ENCODE measurements at places on chromosomes 4 and X.

DNA sequence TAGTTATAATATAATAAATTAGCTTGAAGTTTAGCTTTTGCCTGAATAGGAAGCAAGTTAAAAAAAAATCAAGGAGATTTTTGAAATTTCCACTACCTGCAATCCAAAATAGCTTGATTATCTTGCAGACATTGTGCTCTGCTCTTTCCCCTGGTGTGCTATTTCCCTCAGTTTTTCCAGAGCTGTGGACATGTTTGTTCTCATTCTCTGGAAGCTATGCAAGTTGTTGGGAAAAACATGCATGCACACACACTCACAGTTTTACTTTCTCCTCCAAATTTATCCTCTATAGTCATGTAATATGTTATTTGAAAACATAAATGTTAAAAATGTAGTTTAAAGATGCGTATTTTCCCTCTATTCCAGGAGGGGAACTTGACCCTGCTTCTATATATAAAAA lies 225.8 kb upstream of the ARSJ start:
- DNase-seq, result no peak

GRCh38 chr4:108889696-108890483 lies 127.0 kb upstream of the ETNPPL start:
- DNase-seq, result no peak

- no peak for DNase-seq
Measured at GRCh38 chr4:53601251-53601764, 10.0 kb upstream of the LNX1 start.

GRCh38 chrX:129144172-129145038 lies 378.9 kb downstream of the SMARCA1 start:
- peak; percentile 16 for DNase-seq

DNA sequence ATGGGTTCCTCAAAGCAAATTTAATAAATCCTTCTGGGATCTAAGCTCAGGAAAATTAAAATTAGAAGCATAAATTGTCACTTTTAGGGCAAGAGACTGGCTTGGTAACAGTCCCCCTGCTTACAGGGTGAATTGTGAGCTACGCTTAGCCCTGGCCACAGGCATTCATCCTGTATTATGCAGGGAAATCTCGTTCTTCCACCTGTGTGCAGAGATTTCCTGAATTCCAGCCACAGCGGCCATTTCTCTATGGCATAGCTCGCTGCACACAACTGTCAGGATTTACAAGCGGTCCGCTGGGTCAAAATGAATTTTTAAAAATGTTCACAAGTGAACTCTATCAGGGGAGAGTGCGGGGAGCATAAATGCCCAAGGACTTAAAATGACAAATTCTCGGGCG lies 111.9 kb downstream of the DCTD start:
- DNase-seq, result no peak

- no peak for DNase-seq
Measured at GRCh38 chr4:22504922-22505321, 10.9 kb downstream of the ADGRA3 start.

DNA sequence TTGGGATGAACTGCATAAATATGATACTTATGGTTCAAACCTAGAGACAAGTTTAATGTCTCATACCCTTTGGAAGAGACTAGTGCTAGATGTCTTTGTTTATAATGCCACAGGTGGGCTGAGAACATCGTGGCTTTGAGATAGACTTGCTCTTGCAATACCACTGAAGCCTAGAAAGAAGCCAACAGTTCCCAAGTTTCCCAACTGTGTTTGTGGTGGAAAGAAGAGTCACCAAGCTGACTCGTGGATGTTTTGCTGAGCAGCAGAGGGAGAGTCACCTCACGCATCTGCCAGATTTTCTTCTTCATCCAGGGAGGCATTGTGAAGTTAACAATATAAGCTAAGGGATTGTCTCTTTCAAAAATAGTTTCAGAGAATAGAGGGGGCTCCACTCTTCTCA lies 1076.2 kb downstream of the C4orf33 start:
- DNase-seq, result no peak

DNA sequence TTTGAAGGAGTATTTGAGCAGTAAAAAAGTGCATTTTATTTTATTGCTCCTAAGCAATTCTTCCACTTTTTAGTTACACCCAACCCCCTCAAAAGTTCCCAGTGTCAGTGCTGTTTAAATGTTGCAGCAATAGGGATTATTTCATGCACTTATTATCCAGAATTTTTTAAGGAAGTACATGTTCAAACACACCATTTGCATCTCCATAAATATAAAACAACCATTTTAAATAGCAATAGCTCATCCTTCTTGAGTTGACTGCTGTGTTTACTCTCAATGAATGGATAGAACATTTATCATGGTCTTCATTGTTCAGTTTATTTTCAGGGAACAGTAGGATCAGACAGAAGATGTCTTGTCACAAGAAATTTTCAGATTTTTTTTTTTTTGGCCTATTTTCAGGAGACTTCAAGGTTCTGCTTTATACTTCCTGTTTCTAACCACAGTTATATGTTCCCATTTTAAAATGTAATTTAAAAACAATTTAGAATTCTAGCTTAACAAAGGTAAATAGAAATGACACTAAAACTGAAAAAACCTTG lies 171.9 kb downstream of the TMA16 start:
- no peak for DNase-seq

GRCh38 chr4:16203083-16203482 lies 23.2 kb downstream of the TAPT1 start:
- no peak for DNase-seq

- DNase-seq, result no peak
Measured at GRCh38 chr4:172962564-172963353, 205.9 kb upstream of the GALNT7 start.

- peak; percentile 88 for DNase-seq
Measured at GRCh38 chrX:68647156-68647957, at the start of gene STARD8. TSS of gene STARD8 (plus strand) at chrX:68647666. CDS start at chrX:68647883, 217 bp downstream.

GRCh38 chr4:141486375-141486997 lies 149.9 kb upstream of the IL15 start:
- DNase-seq, result no peak

DNA sequence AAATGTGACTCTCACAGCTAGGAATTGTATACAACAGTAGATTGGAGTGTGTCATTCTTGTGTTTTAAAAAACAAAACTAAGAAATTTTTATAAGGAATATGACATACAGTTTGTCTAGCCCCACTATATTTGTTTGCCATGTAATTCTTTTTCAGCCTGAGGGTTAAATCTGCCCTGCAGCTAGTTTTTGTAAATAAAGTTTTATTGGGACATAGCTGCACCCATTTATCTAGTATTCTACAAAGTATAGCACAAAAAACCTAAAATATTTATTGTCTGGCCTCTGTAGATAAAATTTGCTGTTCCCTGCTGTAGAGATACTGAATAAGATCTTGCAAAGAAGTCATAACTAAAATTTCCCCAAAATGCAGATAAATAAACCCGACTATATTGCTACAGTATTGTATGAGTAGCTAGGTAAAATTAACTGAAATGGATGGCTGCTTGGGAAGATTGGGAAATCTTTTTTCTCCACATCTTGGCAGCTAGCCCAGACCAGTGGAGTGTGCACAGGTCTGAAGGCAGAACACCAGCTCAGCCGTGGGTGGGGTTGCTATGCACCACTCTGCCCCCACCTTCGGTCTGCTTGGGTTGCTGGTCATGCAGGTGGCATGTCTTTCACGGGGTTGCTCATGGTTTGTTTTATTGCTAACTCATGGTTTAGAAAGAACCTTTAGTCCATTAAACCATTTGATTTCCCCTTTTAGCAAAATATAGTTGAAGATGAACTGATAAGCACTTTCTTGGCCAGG lies 127.9 kb downstream of the KLHL8 start:
- DNase-seq, result peak; percentile 96

GRCh38 chr4:189176002-189176401 lies 764.7 kb upstream of the FRG1 start:
- DNase-seq, result no peak

DNA sequence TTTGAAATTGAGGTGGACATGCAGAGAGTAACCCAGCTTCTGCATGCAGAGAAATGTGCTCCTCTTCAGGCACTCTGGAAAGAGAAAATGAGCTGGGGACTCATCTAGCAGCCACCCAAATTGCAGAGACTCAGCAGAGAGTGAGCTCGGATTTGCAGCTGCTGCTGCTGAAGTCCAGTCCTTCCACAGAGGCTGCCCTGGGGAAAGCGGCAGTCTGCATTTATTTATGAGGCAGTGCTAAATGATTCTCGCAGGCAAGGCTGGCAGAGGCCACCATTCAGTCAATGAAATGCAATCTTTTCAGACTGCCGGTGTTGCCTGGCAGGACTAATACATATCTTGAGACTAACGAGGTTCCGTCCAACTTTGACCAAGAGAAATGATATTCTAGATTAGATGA lies 404.8 kb downstream of the NLGN4X start:
- no peak for DNase-seq

DNA sequence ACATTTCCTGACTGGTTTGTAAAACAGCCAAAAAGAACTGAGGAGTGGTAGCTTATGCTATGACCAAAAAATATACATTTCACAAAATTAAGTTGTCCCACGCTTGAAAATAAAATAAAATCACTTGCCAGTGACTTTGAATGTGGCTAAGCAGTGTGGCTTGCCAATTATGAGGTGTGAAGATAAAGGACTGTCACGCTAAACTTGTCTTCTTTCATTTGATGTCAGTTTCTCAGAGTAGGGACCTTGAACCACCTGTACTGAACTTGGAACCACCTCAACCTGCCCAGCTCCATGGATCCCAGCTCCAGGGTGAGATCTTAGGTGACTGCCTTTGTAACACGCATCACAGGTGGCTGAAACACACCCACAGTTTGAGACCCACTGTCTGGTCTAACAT lies 113.7 kb upstream of the TBL1X start:
- DNase-seq, result no peak

DNA sequence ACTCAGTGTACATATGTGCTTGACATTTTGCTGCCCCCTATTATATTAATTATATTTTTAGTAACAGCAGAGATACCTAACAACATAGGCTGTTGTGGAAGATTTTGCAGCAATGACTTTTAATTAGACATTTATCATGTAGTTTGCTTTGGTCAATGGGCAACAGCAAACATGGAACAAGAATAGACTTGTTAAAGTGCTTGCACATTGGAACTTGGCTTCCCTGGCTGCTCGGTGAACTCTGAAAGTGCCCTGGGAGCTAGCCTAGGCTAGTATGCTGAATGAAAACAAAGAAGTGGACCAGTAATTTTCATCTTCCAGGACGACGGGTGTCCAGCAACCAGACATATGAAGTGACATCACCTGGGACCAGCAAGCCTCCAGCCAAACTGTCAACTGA lies 1157.1 kb downstream of the ARAP2 start:
- no peak for DNase-seq

- no peak for DNase-seq
Measured at GRCh38 chrX:101736651-101737050, 77.0 kb upstream of the ARMCX2 start.

DNA sequence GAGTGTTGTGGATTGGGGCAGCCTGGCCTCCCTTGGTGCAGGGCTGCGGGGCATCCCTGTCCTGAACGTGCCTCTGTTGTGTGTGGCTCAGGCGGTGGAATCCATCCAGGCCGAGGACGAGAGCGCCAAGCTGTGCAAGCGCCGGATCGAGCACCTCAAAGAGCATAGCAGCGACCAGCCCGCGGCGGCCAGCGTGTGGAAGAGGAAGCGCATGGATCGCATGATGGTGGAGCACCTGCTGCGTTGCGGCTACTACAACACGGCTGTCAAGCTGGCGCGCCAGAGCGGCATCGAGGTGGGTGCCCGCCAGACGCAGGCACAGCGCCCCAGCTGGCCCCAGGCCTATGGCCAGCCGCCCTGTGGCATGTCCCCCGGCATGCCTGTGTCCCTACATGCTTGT lies 25.6 kb downstream of the MAEA start:
- no peak for DNase-seq

DNA sequence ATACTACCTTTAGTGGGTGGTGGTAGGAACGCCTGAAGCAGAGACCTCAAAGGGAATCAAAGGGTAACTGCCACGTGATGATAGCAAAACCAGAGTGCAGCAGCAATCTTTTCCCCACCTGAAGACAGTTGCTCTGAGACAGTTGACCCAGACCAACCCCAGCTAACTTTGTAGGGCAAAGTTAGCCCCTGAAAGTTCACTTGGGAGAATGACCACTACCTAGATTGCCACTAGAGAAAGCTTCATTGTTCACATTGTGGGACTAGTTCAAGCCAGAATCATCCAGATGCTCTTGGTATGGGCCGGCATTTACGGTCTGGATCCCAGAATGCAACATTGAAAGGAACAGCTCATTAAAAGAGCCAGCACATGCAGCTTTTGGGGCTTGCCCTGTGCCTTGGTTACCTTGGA lies 4.1 kb downstream of the SEPTIN6 start:
- no peak for DNase-seq

GRCh38 chr4:68338625-68339024 lies 11.3 kb downstream of the YTHDC1 start:
- DNase-seq, result no peak

- no peak for DNase-seq
Measured at GRCh38 chrX:78213331-78213730, 73.9 kb upstream of the TAF9B start.

- DNase-seq, result no peak
Measured at GRCh38 chr4:8766610-8767009, 105.0 kb downstream of the HMX1 start.

GRCh38 chr4:7646384-7647061 lies 211.8 kb upstream of the PSAPL1 start:
- DNase-seq, result no peak

- DNase-seq, result no peak
Measured at GRCh38 chrX:1416327-1416784, 24.4 kb upstream of the SLC25A6 start.

- no peak for DNase-seq
Measured at GRCh38 chrX:3160756-3161155, 119.5 kb downstream of the ARSF start.

GRCh38 chrX:19674041-19674789 lies 158.9 kb upstream of the MAP3K15 start:
- no peak for DNase-seq

GRCh38 chr4:60759518-60760245 lies 440.4 kb upstream of the ADGRL3 start:
- DNase-seq, result no peak

DNA sequence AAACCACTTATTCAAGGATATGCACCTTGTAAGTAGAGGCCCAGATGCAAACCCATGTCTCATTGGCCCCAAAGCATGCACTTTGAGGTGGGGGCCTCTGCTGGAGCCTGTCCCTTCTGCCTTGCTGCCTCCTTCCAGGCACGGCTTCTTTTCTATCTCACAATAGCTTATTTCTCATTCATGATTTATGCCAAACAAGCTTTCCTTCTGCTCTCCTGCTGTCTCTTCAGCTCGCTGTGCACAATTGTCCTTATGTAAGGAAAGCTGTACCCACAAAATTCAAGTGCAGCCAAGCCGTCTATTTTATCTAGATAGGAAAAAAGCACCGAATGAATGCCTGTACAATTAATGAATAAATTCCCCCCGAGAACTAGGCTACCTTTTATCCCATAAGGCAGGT lies 124.8 kb upstream of the PACRGL start:
- no peak for DNase-seq

DNA sequence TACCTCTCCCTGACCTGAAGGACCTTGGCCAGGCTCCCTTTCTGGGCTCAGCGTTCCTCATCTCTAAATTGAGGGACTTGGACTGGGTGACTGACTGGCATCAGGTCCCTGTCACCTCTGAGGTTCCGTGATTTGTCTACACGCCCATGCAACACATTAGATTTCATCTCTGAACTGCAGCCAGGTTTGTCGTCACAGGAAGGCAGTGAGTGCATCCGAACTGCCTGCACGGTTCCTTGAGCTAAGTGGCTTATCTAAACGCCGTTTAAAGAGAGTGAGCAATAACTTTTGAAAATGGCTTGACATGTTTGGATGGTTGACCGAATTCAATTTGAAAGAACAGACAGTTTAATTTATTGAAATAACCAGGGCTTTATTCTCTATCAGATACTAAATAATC lies 70.1 kb downstream of the PCYT1B start:
- DNase-seq, result no peak

Measured in Caki2 (cell line).